ENCODE measurements at places on chromosomes 1 and 21.

DNA sequence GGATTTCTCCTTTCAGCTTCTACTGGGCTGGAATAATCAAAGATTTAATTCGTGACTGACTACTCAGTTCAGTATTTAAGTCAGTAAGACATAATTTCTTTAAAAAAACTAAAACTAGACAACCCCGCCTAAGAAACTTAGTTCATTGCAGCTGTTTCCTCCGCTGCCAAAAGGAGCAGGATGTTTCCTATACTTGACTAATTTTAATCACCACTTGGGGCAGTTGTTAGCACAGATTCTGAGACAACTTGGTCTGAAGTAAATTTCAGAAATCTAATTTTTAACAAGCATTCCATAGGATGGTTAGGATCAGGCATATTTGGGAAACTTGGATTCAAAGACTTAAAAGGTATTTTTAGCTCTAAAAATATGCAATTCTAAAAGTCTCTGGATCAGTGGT is 34.0 kb downstream of the EPRS1 start:
- DNase-seq, result no peak

GRCh38 chr1:98112626-98113025 is 191.8 kb upstream of the DPYD start:
- no peak for DNase-seq

- DNase-seq, result no peak
Measured at GRCh38 chr1:96962216-96962615, 240.6 kb downstream of the PTBP2 start.

DNA sequence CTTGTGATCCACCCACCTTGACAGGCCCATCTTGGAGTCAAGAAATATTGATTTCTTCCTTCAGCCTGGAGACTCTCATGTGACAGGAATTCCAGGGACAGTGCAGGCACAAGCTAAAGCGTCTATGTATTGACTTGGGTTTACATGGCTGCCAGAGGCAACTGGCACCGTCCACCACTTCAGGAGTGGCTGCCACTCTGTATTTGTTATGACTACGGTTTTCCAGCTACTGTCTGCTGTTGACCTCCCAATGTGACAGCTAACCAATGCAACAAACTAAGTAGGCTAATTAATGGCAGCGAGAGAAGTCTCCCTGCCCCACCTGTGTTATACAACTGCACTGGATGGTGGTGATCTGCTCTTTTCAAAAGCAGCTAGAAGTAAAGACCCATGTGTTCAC is 56.9 kb downstream of the CD58 start:
- DNase-seq, result no peak

GRCh38 chr1:213292614-213293013 is 241.6 kb downstream of the RPS6KC1 start:
- DNase-seq, result no peak

DNA sequence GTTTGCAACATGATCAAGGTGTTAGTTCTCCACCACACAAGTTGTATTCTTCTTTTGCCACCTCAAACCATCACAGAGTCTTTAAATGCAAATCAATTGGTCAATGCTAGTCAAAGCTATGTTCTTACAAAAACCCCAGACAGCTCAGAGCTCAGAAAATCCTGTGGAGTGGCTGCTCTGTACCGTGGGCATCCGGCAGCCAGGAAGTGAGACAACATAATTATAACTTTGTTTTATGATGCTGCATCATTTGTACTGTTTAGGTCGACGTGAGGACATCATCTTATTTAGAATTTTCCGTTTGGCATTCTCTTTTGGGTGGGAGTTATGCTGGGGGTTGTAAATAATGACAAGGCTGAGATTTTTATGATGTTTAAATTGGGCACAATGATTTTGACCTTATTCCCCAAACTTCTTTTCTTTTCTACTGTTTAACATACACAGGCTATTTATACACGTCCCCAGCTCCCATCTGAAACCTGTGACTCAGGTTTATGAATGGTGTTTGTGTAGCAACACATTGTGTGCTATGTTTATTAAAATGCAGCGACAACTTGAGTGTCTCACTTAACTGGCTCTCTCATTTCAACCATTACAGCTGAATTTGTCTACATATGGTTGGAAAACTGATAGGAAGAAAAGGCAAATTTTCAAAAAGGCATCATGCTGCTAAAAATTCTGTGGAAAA is 124.0 kb downstream of the CNIH3 start:
- no peak for DNase-seq

GRCh38 chr1:3578906-3579305 is 32.4 kb downstream of the MEGF6 start:
- no peak for DNase-seq

GRCh38 chr1:84415396-84415795 is 17.1 kb downstream of the DNASE2B start:
- DNase-seq, result no peak

- no peak for DNase-seq
Measured at GRCh38 chr1:46594063-46594462, 10.0 kb downstream of the MKNK1 start.

DNA sequence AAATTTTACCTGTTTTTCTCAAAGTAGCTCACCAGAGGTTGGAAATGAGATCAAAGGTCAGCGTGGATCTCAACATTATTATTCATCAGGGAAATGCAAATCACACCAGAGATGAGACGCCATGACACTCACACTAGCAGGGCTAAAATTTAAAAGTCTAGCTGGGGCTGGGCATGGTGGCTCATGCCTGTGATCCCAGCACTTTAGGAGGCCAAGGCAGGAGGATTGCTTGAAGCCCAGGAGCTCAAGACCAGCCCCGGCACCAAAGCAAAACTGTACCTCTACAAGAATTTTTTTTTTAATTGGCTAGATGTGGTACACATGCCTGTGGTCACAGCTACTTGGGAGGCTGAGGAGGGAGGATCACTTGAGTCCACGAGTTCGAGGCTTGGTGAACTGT is 41.4 kb upstream of the PCBP3 start:
- no peak for DNase-seq

DNA sequence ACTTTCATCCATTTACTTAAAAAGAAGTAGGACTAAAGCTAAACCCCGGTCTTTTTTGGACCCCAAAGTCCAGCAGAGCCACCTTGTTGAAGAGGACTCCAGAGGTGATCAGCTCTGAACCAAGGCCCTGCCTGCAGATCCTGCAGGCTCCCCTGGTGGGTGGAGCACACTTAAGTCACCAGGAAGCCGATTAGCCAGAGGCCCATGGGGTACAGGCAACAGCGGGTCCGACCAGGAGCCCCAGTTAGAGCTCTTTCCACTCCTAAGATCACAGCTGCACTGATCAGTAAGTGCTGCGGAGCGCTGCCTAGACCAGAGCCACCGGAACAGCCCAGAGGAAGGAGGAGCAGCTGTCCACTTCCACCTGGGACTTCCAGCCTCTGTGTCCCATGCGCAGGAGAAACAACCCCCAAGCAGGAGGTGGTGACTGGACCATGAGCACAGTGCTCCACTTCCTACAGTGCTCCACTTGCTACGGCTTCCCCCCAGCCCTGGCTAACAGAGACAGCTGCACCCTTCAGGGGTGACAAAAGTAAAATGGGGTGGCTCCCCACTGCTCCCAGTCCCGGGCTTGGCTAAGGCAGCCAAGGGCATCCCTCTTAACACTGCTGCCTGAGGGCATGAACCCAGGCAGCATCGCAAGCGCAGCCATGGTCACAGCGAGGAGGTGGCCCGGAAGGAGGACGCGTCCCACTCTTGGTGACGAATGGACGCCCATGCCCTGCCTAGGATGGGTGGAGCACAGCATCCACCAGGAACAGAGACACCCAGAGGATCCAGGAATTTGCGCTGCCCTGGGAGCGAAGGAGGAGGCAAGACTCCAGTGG is 58.0 kb downstream of the NPHP4 start:
- no peak for DNase-seq

DNA sequence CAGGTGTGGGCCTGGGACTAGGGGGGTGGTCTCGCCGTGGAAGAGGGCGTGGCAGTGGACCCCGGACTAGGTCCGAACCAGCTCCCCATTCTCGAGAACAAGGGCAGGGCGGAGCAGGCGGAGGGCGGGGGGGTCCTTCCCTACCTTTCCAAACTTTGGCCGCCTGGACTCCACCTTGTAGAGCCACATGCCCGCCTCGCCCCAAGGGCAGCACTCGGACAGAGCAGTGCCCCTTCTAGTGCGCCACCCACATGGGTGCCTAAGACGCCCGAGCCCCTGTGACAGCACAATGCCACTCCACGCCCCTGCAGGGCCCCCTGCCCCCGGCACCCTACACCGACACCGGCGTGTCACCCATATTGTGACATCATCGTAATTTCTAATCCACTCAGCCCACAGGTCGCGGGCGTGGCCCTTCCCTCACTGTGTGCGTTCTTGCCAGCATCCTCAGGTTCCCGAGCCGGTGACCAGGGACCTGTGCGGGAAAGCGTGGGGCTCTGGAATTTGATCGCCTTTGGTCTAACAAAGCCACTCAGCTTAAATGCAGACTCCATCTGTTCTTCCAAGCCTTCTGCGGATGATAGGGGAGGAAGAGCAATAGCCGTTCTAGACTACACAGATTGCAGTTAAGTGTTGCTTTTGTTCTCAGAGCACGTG is 553 bp upstream of the STMN1 start:
- DNase-seq, result no peak

DNA sequence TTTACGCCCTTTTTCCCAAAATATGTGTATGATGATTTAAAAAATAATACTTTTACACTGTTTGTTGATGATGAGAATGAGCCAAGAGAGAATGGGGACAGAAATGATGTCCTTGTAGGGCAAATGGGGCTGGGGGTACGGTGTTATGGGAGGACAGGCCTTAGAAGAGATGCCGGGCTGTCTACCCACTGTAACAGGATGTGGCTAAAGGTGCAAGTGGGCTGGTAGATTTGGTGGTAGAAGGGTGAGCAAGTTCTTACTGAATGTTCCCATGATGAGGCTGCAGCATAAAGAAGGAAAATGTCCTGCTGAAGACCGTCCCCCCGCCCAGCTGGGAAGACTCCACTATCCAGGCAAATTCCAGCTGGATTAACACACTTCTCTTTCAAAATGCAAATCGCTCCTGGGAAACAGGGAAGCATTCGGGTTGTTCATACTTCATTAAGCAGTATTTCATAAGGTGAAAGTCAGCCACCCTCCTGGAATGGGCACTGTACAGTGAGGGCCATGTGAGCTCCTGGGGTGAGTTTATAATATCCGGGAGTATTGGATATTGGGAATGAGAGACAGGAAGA is 14.0 kb downstream of the GPA33 start:
- DNase-seq, result no peak

Data from stimulated activated CD8-positive, alpha-beta memory T cell treated with anti-CD3 and anti-CD28 coated beads, Interleukin-7, amount 100 ng/mL, for 24 hours (primary cell).